ENCODE measurements at places on chromosomes 4 and X.

DNA sequence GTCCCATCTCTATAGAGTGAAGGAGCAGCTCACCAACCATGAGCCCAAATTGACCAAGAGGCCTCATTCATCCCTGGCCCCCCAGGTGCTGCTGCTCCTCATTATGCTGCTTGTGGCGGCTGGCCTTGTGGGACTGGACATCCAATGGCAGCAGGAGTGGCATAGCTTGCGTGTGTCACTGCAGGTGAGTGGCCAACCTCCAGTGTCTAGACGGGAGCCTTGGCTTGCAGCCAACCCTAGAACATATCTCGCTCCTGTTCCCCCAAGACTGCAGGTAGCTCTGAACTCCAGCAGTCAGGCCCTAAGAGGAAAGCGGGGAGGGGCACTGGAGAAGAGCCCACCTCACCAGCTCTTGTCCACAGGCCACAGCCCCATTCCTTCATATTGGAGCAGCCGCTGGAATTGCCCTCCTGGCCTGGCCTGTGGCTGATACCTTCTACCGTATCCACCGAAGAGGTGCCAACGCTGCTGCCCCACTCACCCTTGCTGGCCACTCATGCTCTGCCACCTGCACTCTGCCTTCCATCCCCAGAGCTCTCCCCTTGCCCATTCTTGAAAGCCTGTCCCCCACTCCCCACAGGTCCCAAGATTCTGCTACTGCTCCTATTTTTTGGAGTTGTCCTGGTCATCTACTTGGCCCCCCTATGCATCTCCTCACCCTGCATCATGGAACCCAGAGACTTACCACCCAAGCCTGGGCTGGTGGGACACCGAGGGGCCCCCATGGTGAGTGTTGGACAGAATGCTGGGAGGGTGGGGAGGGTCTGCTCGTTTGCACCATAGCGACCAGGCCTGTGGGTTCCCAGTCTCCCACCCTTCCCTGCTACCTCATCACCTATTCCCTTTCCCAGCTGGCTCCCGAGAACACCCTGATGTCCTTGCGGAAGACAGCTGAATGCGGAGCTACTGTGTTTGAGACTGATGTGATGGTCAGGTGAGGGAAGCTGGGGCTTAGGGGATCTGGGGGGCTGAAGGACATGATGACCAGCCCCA, 3.5 kb downstream of the GDPD2 start:
- no peak for DNase-seq

- no peak for DNase-seq
Observed at GRCh38 chr4:72767618-72768302, 198.7 kb upstream of the ADAMTS3 start.

DNA sequence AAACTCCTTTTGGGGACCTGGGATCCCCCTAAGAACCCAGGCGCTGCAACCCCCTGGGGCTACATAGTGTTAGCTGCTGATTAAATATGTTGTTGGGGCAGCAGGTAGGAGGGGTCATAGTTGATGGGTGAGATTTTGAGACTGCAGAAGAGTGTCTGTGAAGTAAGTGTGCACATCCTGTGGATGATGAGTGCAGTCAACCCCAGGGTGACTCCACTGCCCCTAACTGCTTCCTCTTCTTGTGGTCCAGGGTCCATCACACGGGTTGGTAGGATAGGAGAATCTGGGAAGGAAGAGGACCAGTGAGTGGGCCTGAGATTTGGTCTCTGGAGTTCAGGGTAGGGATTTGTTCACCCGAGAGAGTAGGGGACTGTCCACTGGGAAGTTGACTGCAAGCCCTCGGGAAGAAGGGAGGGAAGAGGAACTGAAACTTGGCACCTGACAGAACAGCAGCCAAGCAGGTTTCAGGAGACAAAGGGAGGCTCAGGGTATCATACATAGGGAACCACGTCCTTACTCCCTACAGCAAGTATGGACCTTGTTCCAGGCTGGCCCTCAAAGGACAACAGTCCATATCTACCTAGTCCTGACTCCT, 8.5 kb downstream of the DLG3 start:
- no peak for DNase-seq

GRCh38 chrX:135185795-135186443, 14.7 kb upstream of the CT55 start:
- DNase-seq: no peak

DNA sequence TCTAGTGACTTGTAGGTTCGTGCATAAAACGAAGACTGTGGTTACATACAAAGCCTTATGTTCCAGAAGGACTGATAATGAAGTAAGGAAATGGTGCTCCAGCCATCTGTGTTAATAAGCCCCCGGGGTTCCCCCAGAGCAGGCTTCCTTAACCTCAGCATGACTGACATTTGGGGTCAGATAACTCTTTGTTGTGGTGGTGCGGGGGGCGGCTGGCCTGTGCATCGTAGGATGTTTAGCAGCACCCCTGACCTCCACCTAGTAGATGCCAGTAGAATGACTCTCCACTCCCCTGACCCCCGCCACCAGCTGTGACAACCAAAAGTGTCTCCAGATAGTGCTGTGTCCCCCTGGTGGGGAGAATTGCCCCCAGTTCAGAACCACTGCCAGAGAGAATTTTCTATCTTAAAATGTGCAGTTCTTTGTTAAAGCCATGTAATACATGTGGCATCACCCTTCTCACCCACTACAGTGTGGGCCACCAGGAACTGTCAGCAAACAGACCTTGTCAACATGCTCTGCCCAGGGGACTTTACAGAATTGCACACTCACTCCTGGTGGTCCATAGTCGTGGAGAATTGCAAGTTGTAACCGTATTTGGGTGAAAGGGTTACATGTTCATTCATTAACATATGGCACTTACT, 7.5 kb downstream of the SH3KBP1 start:
- no peak for DNase-seq

- DNase-seq: no peak
Observed at GRCh38 chr4:26509681-26510333, 19.5 kb upstream of the CCKAR start.
